ENCODE measurements at places on chromosomes 13 and 19. TPM values are rescaled to one million over a fixed set of nuclear protein-coding genes. Genes with fewer than 3 reads are reported as not detected.

The AMER2 gene
- total RNA-seq, result not detected

The RNF225 gene
- total RNA-seq, result not detected

The ZNF177 gene
- 2.7 TPM for total RNA-seq

The CCNA1 gene
- total RNA-seq, result 0.25 TPM

The ERICH4 gene
- not detected for total RNA-seq

The ZFR2 gene
- total RNA-seq, result 49.8 TPM

The KLK4 gene
- total RNA-seq, result not detected
